Activated T-helper 1 cell treated with anti-CD3 and anti-CD28 coated beads, Interleukin-2, amount 50 U/mL, for 16 hours (primary cell): ENCODE measurements at places on chromosomes 6 and 20.
A peak's percentile ranks its signal among the peaks of the same experiment; 100 is the strongest.

- DNase-seq, result no peak
These were observed 49.0 kb downstream of the SOBP start for GRCh38 chr6:107538856-107539387.

- no peak for DNase-seq
These were observed 59.8 kb downstream of the SOD2 start for GRCh38 chr6:159633196-159633595.

GRCh38 chr6:109872968-109873545, 105.1 kb upstream of the GPR6 start:
- no peak for DNase-seq

DNA sequence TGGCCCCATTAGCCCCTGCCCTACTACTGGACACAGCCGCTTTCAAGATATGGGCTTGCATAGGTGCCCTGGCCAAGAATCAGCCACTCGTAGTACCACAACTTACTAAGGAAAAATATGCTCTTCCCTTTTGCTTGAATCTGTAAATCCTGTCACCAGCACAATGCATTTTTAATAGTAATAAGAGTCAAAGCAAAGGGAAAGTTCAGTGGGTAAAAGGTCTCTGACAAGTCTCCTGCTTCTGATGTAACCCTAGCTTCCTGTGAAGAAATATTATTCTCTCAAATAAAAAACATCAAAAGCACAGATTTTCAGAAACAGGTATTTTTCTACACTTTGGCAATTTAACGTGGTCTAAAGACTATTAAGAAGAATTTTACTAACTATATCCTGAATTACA, 373.8 kb downstream of the GJA1 start:
- DNase-seq, result no peak

GRCh38 chr6:156280065-156280464, 497.1 kb upstream of the ARID1B start:
- no peak for DNase-seq

- no peak for DNase-seq
These were observed 12.8 kb upstream of the PNRC1 start for GRCh38 chr6:89067796-89068195.

- no peak for DNase-seq
These were observed 63.2 kb upstream of the SYNDIG1 start for GRCh38 chr20:24406251-24406650.

- no peak for DNase-seq
These were observed 9.2 kb downstream of the CPNE5 start for GRCh38 chr6:36829919-36830544.

DNA sequence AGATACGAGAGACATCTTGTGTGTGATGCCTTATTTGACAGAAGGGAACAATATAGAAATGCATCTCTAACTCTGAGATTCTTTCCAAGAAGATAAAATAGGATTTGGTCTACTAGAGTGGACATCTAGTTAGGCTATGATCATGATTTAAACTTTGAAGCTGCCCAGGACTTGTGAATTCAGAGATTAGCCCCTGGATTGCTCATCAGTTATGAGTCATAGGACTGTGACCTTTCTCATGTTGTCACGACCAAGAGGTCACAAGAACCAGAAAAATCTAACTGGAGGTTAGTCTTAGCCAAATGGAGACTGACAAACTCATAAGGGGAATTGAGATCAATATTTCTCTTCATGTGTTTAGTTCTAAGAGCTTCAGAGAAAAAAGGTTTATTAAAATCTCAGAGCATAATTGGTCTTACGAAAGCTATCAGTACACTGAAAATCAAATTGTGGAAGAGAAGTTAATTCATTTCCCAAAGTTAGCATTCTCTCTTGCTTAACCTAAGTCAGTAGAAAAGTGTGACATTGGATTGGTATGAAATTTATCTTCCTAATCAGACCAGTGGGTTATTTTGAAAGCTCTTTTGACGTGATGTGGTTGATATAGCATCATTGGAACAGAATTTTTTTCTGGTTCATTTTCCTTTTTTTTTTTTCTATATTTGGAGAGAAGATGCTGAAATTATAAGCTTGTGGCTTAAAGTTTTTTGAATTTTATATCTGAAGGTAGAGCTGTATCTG, 245.7 kb downstream of the RNF144B start:
- DNase-seq, result no peak

GRCh38 chr6:159753081-159753872, 8.6 kb upstream of the ACAT2 start:
- no peak for DNase-seq

DNA sequence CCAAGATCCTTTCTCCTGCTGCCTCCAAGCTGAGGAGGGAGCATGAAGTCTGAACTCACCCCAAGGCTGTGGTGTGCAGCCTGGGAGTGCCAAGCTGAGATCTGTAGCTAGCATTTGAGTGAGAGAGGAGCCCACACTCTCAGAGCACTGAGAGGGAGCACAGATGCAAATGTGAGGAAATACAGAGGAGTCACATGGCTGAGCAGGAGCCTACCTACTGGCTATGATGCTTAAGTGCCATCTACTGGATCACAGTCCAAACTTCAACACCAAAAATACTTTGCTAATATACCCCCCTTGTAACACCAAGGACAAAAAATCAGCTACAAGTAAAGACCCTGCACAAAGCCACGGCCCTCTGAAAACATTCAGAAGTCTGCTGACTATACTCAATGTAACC, 94.4 kb upstream of the IMPG1 start:
- DNase-seq, result no peak

- no peak for DNase-seq
These were observed 244.8 kb upstream of the TENT5A start for GRCh38 chr6:81997090-81997926.

- DNase-seq, result peak; percentile 1
These were observed at the start of gene SCGN for GRCh38 chr6:25652007-25652515. Gene SCGN, plus strand, starts transcription at chr6:25652215. Its CDS starts 189 bp downstream, at chr6:25652404.

- DNase-seq, result no peak
These were observed 55.8 kb upstream of the HIVEP2 start for GRCh38 chr6:143000811-143001210.

GRCh38 chr6:38492031-38492430, 147.7 kb downstream of the BTBD9 start:
- DNase-seq, result no peak

- no peak for DNase-seq
These were observed 46.3 kb downstream of the GABRR2 start for GRCh38 chr6:89268776-89269175.

- no peak for DNase-seq
These were observed 44.6 kb upstream of the COL10A1 start for GRCh38 chr6:116170358-116171057.

- DNase-seq, result no peak
These were observed 49.4 kb upstream of the TULP1 start for GRCh38 chr6:35562060-35562459.

DNA sequence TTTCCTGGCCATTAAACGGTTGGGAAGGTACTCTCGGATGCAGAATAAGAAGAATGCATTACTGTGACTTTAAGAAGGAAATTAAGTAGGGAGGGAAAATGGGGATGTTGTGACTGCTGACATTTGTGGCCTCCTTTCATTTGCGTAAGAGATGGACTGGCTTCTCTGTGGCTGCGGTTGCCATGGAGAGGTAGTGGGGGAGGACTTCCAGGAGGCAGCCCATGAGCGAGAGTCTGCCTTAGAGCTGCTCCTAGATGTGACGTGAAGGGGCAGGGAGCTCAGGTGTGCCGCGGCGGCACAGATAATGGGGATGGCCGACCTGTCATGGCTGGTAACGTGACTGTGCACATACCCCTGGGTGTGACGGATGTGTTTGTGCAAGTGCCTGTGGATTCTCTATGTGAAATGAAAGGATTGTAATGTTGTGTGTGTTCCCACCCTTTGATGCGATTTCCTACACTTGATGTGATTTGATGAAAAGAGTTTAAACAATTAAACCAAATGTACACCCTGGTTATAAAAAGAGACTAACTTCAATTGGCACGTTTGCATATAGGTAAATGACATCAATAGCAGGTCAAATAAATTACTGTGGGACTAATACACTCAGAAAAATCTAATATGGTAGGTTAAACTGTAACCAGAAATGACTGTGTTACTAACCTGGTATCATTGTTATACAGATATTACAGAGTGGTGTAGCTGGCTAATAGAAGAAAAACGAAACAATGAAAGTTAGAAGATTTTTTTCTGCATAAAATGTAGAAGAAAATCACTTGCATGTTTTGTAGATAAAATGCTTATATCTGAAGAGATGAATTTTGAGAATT, 48.9 kb downstream of the HIVEP1 start:
- DNase-seq, result peak; percentile 54

DNA sequence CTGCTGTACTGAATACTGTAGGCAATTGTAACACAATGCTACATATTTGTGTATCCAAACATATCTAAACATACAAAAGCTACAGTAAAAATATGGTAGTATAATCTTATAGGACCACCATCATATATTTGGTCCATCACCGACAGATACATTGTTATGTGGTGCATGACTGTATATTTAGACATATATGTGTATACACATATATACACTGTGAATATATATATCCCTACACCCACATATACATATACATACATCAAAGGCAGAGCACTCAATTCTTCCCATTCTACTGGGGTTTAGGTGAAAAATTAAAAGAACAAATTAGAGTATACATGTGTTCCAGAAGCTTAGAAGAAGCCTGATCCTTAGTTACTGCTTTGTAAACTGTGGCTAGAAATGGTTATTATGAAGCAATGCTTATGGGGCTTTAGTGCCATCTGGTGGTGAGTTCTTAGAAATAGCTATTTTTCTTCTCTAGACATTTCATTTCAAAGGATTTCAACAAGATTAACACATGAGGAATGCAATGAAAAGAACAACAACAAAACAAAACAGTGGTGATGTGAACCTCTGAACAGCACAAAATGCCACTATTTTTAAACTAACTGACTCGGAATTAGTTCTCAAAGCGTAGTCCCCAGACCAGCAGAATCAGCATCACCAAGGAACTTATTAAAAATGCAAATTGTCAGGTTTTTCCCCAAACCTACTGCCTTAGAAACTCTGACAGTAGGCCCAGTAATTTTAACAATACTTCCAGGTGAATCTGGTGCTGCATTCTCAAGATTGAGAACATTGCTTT, 38.0 kb downstream of the PKHD1 start:
- DNase-seq, result no peak

GRCh38 chr6:44906761-44907160, 421.4 kb upstream of the RUNX2 start:
- no peak for DNase-seq

DNA sequence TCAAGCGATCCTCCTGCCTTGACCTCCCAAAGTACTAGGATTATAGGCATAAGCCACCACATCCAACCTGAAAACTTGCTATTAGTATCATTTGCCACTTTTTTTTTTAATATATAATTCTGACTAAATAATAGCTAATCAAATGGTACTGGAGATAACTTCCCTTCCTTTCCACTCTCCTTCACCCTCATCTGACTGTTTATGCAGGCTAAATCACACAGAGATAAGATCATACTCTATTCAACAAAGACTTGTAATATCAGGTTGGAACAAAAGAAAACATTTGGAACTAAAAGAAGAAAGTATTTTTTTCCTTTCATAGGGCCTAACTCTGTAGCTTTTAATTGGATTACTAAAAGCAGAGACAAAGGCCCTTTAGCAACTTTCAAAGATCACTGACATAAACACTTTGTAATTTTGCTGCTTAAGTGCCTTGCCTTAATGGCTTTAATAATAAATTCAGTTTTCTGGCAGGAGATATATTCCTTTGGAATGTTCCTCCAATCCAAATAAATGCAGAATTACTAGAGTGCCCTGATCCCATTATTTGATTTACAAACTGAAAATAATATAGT, 198.7 kb upstream of the ASCC3 start:
- DNase-seq, result no peak

- no peak for DNase-seq
These were observed 11.7 kb downstream of the SOD2 start for GRCh38 chr6:159681191-159681880.

GRCh38 chr6:169320013-169320412, 66.4 kb upstream of the THBS2 start:
- no peak for DNase-seq

- no peak for DNase-seq
These were observed 143.6 kb downstream of the VEGFA start for GRCh38 chr6:43913375-43914271.

DNA sequence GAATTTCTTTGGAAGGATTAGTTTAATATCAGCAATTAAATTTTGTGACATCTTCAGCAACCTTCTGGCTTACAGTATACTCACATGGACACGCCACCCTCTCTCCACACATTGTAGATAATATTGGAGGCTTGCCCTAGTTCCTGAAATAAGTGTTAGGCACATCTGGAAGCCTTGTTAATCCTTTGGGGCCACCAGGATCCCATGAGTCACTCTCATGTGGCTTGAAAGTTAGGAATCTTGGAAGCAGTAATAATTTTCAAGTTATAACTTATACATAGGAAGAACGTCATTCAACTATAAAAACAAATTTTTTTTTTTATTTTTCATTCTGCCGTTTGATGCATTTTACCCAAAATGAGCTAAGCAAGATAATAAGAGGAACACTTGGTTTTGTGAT, 20.5 kb downstream of the LAMA4 start:
- no peak for DNase-seq

GRCh38 chr6:33967966-33968724, 164.3 kb upstream of the MLN start:
- DNase-seq, result no peak

DNA sequence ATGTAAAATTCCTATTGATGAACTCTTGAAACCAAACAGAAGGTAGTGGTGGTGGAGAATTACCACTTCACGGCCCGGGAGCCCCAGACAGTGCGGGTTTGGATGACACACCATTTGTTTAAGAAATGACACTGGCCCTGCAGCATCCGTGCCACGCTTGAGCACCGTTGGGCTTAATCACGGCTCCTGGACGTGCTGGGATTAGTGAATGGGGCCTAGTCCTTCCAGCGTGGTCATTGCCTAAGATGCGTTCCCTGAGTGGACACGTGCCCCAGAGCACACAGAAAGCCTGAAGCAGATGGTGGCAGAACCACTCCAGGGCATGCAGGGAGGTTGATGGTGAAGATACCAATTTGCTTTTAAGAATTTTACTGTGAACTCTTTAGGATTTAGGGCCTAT, 14.5 kb downstream of the STX16 start:
- no peak for DNase-seq

DNA sequence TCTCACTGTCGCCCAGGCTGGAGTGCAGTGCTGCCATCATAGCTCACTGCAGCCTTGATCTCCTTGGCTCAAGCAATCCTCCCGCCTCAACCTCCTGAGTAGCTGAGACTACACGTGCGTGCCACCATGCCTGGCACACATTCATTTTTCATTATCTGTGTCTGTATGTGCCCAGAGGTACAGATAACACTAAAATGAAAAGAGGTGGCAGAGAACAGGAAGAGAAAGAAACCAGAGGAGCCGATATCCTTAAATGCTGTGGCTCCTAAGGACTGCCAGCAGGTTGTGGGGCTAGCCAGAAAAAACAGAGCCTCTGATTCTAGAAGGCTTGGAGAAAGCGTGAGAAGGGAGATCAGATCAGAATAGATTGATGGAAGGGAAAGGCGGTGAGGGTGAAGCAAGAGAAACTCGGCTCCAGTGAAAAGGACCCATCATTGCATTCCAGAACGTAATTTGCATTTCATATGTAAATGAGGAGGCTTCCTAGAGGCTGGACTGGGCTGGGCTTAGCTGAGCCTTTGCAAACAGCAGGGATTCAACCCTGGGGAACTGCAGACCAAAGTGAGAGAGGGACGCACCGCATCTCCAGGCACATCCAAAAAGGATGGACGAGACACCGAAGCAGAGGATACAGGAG, 64.2 kb downstream of the GCNT2 start:
- DNase-seq, result no peak

GRCh38 chr6:105587349-105588122, 184.7 kb upstream of the PREP start:
- DNase-seq, result no peak

- DNase-seq, result no peak
These were observed 11.3 kb downstream of the ZMYND8 start for GRCh38 chr20:47345214-47345613.

- no peak for DNase-seq
These were observed 53.5 kb downstream of the GOPC start for GRCh38 chr6:117548797-117549301.
